HFF-Myc (cell line): ENCODE measurements at places on chromosomes 12 and 14.

GRCh38 chr12:65868133-65868705 is 43.9 kb downstream of the HMGA2 start:
- DNase-seq = no peak

DNA sequence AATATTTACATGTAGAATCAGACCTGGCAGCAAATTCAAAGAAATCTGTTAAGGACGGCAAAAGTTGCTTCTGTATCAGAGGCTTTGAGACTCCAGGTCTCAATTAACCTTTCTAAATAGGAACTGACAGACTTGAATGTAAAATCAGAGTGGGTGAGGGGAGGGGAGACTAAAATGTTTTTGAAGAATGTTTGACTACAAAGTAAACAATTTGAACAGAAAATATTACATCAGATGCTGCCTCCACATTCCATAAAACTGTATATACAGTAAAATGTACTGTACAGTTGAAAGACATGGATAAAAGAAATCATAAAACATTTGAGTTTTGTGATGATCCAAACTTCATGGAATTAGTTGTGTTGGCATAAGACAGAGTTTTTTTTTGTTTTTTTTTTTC is 49.5 kb upstream of the POC1B start:
- no peak for DNase-seq

- DNase-seq = no peak
Measured at GRCh38 chr14:38184132-38184531, 23.6 kb upstream of the SSTR1 start.

- DNase-seq = no peak
Measured at GRCh38 chr14:67650151-67650550, 24.3 kb downstream of the VTI1B start.

GRCh38 chr14:69132513-69133181 is 20.3 kb downstream of the DCAF5 start:
- no peak for DNase-seq

GRCh38 chr12:66189486-66189843 is 451 bp downstream of the IRAK3 start:
- no peak for DNase-seq

GRCh38 chr14:98808494-98809407 is 463.2 kb downstream of the BCL11B start:
- no peak for DNase-seq

DNA sequence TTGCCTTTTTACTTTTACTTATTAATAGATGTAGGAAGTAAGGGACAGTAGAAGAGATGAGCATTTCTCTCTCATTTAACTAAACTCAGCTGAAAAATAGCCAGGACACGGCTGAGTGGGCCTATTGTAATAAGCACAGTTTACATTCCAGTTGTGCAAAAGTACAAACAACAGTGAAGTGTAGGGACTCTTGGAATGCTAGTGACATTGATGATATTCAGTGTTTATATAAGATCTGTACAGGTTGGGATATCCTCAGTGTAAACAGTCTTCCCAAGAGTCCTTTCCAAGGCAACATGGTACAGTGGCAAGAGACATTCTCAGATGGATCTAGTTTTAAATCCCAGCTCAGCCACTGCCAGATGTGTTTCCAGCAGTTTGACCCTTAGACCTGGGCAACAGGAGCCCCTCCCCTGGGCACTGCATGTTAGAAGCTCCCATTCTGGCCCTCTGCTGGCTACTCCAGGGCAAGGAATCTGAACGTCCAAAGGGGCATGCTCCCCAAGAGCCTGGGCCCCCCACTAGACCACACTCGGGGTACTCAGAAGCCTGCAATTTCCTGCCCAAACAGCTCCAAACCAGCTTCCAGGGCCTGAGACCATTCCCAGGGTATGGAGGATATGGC is 55.3 kb downstream of the STAB2 start:
- DNase-seq = no peak

- no peak for DNase-seq
Measured at GRCh38 chr14:104879983-104880565, 15.0 kb downstream of the CEP170B start.
